ENCODE measurements at places on chromosomes 16 and 17.

- no peaks in the 10 kb centered on the region for H3K27me3 ChIP-seq
- no peak overlapping the region for H3K27ac ChIP-seq
- no peak for DNase-seq
- no peak overlapping the region for H3K4me3 ChIP-seq
Measured at GRCh38 chr16:10678655-10679054, 16.1 kb downstream of the TEKT5 start.

- no peak overlapping the region for H3K4me3 ChIP-seq
- H3K27ac ChIP-seq = no peak overlapping the region
- no peak for DNase-seq
- peaks cover 6% of the 10 kb centered on the region for H3K4me1 ChIP-seq
- H3K27me3 ChIP-seq = peaks cover 95% of the 10 kb centered on the region
Measured at GRCh38 chr17:48740537-48740936, 12.0 kb upstream of the HOXB13 start.

DNA sequence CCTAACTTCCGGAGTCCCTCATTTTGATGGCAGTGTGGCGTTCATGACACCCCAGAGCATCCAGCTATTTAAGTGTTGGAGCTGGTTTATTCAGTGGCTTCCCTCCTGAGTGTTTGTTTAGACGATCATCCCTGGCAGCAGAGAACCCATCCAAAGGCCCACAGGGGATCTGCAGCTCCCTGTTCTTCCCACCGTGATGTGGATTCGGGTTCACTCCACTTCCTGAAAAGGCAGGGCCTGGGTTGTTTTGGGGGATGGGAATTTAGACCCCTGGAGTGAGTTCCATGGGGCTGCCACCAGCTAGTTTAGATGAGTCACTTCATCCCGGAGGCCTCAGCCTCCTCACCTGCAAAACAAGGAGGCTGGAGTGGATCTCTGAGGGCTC lies 2.3 kb downstream of the KSR1 start:
- H3K27ac ChIP-seq = no peak overlapping the region
- peaks cover 2% of the 10 kb centered on the region for H3K36me3 ChIP-seq
- DNase-seq = no peak

GRCh38 chr16:54285414-54286089 lies 1.0 kb downstream of the IRX3 start:
- no peak overlapping the region for H3K4me3 ChIP-seq
- H3K27me3 ChIP-seq = peaks cover 71% of the 10 kb centered on the region
- no peak for DNase-seq

DNA sequence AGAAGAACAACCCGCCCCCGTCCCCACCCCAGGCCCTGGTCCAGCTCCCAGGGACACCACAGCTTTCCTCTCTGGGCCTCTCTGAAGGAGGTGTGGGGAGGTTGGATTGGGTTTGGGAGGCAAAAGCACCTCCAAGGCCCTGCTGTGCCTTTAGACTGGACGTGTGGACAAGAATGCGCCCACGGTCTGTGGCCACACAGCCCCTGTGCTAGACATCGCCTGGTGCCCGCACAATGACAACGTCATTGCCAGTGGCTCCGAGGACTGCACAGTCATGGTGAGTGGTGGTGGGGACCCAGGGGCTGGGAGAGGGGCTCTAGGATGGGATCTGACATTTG lies 3.0 kb downstream of the CORO1A start:
- H3K4me1 ChIP-seq = peaks cover 35% of the 10 kb centered on the region
- H3K27ac ChIP-seq = peak overlapping the region; percentile 97
- DNase-seq = no peak
- no peaks in the 10 kb centered on the region for H3K27me3 ChIP-seq
- peak overlapping the region; percentile 96 for H3K4me3 ChIP-seq

GRCh38 chr17:44200478-44201155 lies 933 bp upstream of the ATXN7L3 start:
- no peaks in the 10 kb centered on the region for H3K27me3 ChIP-seq
- H3K4me1 ChIP-seq = peaks cover 37% of the 10 kb centered on the region
- H3K36me3 ChIP-seq = peaks cover 19% of the 10 kb centered on the region
- H3K27ac ChIP-seq = peak overlapping the region; percentile 85
- H3K4me3 ChIP-seq = peak overlapping the region; percentile 85

DNA sequence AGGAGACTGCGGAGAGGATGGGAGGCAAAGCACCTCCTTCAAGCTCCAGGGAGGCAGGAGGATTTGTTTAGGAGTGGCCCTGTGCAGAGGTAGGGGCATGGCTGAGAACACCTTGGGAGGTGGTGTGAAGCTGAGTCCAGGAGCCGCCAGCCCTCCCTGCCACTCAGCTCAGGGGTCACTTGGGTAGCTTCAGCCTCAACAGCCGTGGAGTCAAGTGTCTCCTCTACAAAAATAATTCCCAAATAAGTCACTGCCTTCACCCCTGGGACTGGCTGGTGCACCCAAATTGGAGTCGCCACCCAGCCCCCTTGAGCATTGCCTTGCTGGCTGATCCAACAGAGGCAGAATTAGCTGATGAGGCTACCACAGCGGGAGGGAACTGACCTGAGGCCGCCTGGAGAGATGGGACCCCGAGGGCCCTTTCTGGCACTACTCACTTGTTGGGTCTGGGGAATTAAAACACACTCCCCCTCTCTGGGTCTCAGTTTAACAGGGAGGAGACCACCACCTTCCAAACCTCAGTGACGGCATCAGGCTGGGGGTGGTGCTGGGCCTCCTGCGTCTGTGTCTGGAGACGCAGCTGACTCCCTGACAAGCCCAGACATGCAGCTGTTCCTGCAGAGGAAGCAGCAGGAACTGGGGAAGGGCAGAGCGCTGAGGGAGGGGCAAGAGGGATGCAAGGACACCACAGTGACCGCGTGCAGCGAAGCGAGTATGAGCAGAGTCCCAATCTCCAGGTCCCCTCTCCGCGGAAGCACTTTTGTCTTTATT lies 87.9 kb upstream of the TOB1 start:
- H3K4me3 ChIP-seq = no peak overlapping the region
- no peaks in the 10 kb centered on the region for H3K36me3 ChIP-seq
- no peak overlapping the region for H3K27ac ChIP-seq
- H3K27me3 ChIP-seq = no peaks in the 10 kb centered on the region
- no peak for DNase-seq

DNA sequence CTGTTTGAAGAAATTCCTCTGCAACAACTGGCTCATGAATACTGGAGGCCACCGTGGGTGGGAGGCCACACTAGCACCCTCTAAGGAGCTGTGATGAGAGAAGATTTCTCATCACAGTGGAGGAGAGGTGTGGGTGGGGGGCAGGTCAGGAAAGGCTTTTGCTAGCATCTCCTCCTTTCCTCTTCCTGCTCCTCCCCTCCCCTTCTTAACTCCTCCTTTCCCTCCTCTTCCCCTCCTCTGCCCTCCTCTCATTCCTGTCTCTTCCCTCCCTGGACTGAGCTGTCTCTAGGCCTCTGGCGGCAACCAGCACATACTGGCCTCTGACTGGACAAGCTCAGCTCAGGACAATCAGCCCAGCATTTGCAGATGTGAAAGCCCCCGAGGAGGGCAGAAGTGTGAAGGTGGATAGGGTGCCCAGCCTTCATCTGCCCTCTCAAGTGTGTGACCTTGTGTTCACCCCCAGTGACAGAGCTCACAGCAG lies 19.0 kb upstream of the LHX1 start:
- no peaks in the 10 kb centered on the region for H3K36me3 ChIP-seq
- no peak overlapping the region for H3K27ac ChIP-seq
- H3K4me3 ChIP-seq = no peak overlapping the region
- no peak for DNase-seq
